Naive B cell (primary cell): ENCODE measurements at places on chromosomes 7 and 10.
A peak's percentile ranks its signal among the peaks of the same experiment; 100 is the strongest.

GRCh38 chr7:26694713-26695112, 169.7 kb downstream of the SKAP2 start:
- DNase-seq = no peak

DNA sequence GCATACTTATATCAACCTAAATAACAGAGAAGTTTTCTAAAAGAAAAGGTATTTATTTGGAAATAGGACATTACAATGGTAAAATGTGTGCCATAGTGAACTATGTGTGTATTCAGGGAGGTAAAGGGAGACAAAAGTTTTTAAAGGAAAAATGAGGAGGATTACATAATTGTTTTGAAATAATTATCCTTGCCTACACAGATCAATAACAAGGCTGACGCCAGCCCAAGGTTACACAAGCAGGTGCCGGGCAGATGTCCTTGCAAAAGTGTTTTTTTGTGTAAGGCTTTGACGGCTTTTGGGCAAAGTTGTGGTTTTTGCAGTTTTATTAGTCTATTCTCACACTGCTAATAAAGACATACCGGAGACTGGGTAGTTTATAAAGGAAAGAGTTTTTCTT, 22.7 kb upstream of the SLC35B4 start:
- no peak for DNase-seq

- no peak for DNase-seq
Observed at GRCh38 chr10:84335516-84335915, 7.1 kb downstream of the CCSER2 start.

- DNase-seq = no peak
Observed at GRCh38 chr7:46080595-46081159, 159.6 kb upstream of the IGFBP3 start.

GRCh38 chr10:132796846-132797245, 10.9 kb upstream of the NKX6-2 start:
- no peak for DNase-seq

- DNase-seq = no peak
Observed at GRCh38 chr7:37419496-37419895, 29.2 kb downstream of the ELMO1 start.

GRCh38 chr7:77422500-77422899, 6.4 kb upstream of the GSAP start:
- no peak for DNase-seq

GRCh38 chr10:133318494-133319127, 9.9 kb downstream of the ZNF511 start:
- DNase-seq = peak; percentile 52

DNA sequence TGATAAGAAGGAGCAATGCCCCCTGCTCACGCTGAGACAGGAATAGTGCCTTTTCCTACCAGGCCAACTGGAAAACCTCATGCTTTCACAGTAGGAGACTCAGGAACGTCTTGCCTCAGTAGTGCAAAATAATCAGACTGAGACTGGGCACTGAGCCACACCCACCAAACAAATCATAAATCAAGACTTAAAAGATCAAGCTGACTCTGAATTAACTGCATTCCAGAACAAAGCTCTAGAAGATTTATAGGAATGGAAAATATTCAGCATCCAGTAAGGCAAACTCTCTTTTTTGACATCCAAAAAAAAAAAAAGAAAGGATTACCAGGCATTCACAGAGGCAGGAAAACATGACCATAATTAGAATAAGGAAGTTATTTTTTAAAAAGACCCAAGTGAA, 30.5 kb upstream of the SLC18A3 start:
- DNase-seq = no peak
